GOT3 (cell line): ENCODE measurements at places on chromosomes 3 and 15.

DNA sequence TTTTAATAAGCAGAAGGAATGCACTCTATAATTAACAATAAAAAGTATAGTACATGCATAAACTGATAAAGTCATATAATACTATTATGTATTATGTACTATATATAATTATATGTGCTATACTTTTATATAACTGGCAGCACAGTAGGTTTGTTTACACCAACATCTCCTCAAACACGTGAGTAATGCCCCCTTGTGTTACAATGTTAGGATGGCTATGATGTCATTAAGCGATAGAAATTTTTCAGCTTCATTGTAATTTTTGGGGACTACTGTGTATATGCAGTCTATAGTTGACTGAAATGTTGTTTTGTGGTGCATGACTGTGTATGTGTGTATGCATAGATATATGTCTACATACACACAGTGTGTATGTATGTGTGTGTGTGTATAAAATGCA is 100.6 kb downstream of the SLMAP start:
- no peak for DNase-seq

DNA sequence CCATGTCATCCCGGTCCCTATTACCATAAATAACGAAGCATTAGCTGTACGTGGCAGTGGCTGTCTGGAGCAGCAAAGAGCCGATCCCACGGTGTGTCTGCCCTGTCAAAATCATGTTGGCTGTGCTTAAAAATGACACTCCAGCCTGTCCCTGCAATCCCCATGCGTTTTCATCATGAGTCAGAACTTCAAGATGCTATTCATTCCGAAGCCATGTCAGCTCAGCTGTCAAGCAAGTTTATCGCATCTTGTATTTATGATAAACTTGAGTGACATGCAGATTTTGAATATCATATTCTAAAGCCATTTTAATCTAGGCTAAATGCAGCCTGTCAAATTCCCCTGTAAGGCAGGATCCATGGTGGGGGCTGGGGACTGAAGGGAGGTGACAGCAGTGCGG is 152.4 kb downstream of the TJP1 start:
- no peak for DNase-seq

DNA sequence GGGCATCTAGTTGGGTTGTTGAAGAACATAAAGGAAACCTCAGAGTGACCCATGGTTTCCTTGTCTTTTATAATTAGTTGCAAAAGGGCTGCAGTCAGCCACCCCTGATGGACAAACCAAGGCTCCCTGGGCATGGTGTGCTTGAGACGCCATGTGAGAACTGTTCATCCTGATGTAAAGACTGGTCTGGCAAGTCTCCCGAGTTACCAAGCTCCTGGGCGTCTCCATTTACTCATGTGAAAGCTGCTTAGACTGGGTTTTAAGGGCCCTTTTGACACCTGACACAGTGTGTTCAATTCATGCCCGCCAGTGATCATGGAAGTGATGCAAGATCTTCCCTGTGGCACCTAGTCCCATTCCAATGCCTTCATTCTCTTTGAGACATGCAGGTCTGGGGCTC is 49.4 kb downstream of the GRK7 start:
- DNase-seq = no peak

DNA sequence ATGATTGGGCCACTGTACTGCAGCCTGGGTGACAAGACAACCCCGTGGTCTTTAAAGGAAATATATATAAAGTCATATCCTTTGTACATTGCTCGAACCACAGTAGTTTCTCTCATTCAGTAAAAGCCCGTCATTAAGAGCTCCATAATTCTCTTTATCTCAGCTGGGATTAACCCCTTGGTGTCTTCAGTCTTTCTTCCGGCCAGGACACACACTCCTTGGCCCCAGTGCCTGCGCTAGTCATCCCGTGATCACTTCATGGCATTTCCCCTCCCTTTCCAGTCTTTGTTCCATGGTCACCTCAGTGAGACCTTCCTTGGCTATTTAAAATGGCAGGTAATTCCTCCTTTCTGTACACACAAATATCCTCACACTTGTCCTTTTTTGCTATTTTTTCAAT is 3.3 kb downstream of the RPL35A start:
- no peak for DNase-seq

- no peak for DNase-seq
Measured at GRCh38 chr3:126508564-126508964, 9.0 kb downstream of the UROC1 start.

DNA sequence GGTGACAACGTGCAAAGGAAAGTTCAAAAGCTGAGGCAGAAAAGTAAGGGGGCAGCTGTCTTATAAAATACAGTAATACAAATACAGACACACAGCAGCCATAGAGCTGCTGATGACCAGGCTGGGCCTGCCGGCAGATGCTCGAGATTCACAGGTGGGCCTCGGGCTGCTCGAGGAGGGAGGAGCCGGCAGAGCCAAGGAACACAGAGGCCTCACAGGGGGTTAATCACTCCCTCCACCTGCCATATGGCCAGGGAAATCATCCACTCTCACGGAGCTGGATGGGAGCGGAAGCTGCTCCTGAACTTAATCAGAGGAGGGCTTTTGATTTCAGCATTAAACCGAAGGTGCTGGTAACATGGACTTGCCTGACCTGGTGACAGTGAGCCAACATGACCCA is 29.6 kb upstream of the MGLL start:
- no peak for DNase-seq

DNA sequence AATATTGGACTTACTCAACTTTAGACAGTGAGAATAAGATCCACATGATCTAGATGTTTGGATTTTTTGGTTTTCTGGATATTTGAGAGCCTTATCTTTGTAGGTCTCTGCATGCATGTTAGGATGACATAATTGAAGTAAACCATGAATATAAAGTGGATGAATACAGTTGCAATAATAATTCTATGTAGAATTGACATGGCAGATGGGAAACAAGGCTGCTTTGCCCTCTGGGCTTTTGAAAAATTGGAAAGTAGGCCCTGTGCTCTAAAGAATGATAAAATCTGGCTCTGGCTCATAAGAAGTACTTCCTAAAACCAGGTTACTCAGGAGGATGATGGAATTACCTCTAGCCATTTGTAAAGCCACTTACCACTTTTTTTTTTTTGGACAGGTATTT is 86.9 kb downstream of the ZNF609 start:
- no peak for DNase-seq

DNA sequence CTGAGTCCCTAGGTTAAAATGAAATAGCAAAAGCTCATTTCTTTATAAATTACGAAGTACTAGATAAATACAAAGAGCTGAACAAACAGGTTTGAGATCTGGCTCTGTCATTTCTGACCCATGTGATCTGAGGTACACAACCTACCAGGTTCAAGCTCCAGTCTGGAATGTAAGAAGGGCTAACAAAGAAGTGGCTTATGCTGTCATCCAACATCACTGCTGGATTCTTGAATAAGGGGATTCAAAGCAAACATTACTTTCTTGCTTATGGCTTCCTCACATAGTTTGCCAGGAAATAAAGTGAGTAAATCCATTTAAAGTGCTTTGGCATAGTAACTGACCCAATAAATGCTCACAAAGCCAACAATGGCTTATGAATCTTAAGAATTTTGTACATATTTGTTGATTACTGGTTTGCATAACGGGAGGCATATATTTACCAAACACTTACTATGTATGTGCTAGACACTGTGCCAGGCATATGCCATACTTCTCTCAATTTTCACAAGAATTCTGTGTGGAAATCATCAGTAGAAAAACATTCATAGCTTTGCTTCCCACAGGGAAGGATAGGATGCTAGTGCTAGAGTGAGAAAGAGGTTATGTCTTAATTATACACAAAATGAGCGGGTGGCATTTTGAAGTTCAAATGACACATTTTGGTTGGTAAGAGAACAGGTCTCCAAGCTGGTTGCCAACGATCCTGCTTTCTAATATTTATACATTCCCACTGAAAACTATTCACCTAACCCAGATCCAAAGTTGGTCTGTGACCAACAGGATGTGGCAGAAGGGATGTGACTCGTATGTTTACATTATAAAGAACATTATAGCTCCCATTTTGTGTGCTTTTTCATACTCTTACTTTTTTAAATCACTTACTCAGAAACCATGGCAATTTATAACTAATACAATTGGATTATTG is 38.7 kb upstream of the CSPG5 start:
- DNase-seq = no peak

DNA sequence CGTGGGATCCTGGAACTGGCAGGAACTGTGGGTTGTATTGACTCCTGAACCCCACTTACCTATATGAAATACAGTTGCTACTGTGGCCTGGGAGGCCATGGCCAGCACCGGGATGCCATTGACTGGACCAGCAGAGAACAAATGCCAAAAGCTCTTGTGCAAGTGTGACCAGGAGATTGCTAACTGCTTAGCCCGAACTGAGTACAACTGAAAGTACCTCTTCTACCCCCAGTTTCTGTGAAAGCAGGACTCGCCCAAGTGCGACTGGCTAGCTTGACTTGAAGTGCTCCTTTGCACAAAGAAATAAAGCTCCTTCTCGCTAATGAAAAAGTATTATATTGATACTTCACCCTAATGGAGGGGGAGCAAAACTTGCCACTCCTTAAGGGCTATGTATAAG is 101.3 kb upstream of the ATP11B start:
- DNase-seq = no peak

DNA sequence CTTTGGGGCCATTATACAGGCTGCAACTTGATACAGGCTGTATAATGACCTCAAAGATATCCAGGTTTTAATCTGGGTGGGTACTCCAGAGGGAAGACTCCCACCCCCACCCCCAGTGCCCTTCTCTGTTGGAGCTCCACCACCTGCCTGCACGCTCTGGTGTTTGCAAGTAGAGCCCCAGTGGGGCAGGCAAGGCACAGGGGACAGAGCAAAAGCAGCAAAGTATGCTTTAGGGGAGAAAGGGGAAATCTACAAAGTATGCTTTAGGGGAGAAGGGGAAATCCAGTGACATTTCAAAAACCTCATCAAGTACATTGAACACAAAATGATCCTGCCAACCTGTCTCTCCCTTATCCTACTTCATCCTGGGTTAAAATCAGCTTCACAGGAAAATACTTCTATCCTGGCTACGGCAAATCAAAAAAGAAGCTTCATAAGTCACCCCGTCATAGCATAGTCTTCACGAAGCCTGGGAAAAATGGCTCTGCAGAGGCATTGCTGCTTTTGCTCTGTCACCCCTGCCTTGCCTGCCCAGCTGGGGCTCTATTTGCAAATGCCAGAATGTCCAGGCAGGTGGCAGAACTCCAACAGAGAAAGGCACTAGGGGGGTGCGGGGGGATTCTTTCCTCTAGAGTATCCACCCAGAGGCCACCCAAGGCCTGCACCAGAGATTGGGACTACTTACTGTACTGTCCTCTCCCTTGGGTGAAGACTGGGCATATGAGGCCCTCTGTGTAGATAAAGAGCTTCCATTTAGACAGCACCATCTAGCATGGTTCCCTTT is 60.9 kb upstream of the ATP11B start:
- DNase-seq = no peak

DNA sequence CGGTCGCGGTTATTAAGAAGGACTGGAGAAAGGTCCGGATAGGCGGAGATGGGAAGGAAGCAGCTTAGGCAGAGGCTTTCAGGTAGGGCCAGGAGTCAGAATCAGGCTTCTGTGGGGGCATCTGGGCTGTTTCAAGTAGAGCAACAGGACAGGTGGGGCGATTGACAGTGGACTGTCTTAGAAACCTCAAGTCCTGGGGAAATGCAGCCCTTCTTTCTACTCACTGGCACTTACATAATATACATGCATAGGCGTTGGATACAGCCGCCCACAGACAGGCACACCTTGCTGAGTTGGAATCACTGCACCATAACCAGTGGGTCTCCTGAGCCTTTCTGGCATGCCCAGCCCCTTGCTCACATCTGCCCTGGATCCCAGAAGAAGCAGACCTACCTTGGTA is 730 bp downstream of the MYD88 start:
- DNase-seq = no peak

DNA sequence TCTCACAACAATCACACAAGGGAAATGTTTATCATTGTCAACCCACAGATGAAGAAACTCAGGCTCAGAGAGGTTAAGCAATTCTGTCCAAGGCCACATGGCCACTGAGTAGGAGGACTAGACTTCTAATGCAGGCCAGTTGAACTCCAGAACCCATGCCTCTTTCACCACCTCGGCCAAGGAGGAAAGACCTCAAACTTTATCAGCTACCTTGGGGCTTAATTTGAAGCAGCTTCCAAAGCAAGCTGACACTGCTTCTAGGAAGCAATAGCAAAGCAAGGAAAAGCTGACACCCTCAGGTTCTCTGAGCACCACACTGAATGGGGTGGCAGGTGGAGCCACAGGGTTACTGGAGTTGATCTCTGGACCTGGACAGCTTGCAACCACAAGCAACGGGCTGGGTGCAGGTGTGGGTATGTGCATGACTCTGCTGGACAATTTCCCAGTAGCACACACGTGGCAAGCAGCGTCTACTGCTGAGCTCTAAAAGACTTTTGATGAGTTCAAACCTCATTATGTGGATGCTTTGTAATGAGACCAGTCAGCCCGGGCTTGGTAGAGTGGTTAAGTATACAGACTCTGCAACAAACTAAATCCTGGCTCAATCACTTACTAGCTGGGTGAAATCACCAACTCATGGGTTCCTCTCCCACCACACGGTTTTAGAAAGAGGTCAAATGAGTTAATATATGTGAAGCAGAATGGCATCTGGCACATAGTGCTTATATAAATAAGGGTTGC is 23.1 kb downstream of the CCNL1 start:
- DNase-seq = no peak

GRCh38 chr3:72998466-72998865 is 1.9 kb downstream of the PPP4R2 start:
- no peak for DNase-seq

GRCh38 chr3:149368674-149369497 is 8.6 kb downstream of the TM4SF1 start:
- no peak for DNase-seq

GRCh38 chr3:127105587-127105986 is 87.3 kb upstream of the PRR23E start:
- DNase-seq = no peak

DNA sequence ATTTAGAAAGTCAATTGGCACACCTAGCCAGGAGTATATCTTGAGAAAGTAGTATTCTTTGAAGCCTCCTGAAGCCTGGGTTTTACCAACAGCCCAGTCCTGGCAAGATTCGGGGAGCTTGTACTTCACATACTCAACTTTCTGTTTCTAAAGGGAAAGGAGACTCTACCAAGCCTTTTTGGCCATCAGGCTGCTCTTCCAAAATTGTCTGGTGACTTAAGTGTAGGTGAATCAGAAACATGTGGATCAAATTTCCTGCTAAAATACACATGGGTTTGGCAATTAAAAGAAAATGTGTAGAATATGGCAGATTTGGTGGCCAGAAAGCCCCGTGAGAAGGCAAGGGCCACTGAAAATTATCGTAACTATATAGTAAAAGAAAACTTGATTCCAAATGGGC is 15.9 kb upstream of the GREM1 start:
- no peak for DNase-seq

DNA sequence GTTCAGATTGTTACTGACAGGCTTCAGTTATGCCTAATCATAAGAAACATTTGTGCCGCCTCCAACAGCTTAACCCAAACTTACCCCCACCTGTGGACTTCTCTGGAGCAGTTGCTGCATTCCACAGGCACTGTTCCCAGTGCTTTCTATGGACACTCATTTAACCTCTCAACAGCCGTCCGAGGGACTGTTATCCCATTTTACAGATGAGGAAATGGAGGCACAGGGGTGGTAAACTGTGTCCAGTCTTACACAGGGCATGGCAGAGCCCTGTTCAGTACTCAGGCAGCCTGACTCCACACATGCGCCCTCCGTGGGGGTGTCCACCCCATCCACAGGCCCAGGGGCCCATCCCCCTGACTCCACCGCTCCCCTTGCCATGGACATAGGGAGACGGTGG is 14.3 kb upstream of the TGM5 start:
- DNase-seq = no peak

GRCh38 chr3:172346161-172346560 is 102.1 kb downstream of the GHSR start:
- DNase-seq = no peak

GRCh38 chr15:75966073-75966472 is 46.2 kb downstream of the NRG4 start:
- DNase-seq = no peak
